Suppressor macrophage treated with lipopolysaccharide for 4 hours (primary cell): ENCODE measurements at places on chromosomes 11 and 22.

- DNase-seq, result peak; percentile 59
Observed at GRCh38 chr22:17303840-17304779, 65.2 kb upstream of the CECR2 start.

DNA sequence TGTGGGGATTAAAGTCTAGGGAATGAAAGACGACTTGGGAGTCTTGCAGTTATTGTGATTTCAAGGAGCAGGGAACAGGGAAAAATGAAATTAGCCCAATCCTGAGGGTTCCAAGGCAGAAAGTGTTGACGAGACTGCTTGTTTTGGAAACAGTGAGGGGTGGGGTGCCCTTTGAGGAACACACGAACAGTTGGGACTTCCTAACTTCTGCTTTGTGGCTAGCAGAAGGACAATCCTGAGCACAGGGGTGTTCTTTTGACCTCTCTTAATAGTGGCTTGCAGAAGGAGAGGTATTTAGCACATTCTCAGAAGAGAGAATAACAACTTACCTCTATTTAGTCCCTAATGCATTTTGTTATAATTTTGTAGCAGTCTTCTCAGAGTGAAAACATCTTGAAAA is 545.9 kb upstream of the ARHGAP42 start:
- no peak for DNase-seq

- DNase-seq, result no peak
Observed at GRCh38 chr22:35114131-35114980, 48.4 kb downstream of the ISX start.

GRCh38 chr11:118117790-118118601 is 31.2 kb upstream of the SMIM35 start:
- DNase-seq, result no peak

- no peak for DNase-seq
Observed at GRCh38 chr11:64093233-64094039, 57.7 kb downstream of the FLRT1 start.

DNA sequence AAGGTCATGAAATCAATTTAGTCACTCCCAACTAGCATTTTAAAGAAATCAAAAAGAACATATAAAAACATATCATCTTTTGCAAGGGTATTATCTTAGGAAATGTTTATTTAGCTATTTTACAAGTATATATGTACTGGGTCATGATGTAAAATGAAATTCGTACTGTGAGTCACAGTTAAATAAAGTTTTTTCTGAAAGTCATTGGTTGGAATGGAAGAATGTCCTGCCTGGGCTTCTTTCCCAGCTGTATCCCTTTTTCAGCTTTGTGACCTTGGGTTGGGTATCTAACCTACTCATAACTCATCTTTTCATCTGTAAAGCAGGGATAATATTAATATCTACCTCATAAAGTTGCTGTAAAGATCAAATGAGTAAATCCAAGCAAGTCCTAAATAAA is 15.7 kb downstream of the FDX1 start:
- DNase-seq, result no peak

GRCh38 chr22:25452116-25452700 is 112.3 kb upstream of the GRK3 start:
- no peak for DNase-seq

DNA sequence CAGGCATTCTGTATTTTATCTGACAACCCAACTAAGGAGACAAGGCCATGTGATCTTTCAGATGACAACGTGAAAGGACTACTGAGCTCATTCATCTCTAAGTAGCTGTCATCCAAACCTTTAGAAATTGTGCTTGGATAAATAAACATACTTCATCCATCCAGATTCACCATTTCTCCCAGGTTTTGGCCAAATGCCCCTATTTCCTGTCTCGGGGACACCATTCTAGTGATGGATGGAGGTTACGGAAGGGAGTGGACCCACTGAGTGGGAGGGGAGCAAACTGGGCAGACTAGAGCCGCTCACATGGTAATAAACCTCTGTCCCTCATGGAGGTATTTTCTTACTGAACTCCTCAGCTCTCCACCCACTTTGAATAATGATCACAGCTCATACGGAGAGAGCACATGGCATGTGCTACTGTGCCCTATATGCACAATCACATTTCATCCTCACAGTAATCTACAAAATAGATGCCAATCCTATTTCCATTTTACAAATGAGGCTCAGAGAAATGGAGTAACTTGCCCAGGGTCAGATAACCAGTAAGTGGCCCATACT is 114.4 kb downstream of the SLC1A2 start:
- DNase-seq, result no peak

DNA sequence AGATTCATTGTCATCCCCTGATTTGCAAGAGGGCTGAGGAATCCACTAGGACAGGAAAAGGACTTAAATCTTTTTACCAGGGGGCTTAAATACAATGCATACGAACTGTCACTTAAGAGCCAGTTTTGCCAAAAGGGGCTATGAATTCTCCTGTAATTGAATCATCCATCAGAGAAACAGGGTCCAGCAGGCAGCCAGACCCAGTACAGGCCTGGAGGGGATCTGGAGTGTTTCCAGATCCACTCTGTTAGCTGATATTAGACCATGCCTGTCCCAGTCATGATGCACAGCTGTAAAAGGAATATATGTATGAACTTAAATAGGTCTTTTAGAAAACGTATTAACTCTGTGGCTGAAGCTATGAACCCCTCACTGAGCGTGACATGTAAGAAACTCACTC is 53.8 kb upstream of the PRSS23 start:
- no peak for DNase-seq

DNA sequence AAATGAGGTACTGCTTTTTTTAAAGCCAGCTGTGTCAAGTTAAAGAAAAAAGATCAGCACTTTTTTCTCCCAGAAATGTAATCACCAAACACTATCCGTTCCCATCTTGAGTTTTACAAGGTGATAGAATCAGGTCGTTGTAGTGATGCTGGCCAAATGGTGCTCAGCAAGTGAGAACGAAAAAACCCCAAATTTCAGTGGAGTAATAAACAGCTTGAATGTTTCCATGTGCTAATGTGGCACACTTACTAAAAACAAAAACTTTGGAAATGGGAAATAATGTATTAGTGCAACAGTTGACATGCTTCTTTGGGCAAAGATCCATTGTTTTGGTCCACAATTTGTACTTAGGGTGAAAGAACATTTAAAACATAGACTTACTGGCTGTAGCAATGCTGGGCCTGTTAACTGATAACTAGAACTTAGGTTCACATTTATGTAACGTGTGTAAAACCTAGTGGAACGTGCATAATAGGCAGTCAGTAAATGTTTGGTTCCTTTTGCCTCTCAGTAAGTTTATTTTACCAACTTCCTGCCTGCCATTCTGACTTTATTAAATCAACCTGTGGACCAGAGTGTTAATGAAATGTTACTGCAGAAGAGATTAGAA is 15.4 kb upstream of the GDPD4 start:
- DNase-seq, result no peak

DNA sequence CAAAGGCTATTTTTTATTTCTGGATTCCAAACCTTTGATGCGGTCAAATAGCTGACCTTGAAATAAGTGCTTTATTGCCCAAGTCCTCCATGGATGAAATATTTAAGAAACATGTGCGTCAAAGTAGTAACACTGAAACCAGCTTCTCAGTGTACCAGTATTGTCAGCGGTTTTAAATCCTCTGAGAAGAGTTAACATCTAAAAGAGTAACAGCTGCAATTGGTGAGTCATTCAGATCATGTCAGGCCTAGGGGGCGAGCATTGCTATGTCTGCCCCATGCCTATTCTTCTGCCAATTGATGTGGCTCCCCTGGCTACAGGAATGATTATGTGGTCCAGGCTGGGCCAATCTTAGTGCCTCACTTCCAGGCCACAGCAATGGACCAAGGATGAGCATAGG is 263.3 kb upstream of the SORL1-AS1 start:
- no peak for DNase-seq

- DNase-seq, result peak; percentile 58
Observed at GRCh38 chr11:32148895-32149294, 58.0 kb downstream of the RCN1 start.

- DNase-seq, result no peak
Observed at GRCh38 chr11:38461751-38462150, 1863.7 kb upstream of the RAG2 start.

GRCh38 chr22:30892286-30892685 is 76.3 kb downstream of the MORC2 start:
- DNase-seq, result no peak
